Right lobe of liver (tissue), 6 donors: ENCODE measurements at places on chromosomes 13 and 19. TPM values are rescaled to one million over a fixed set of nuclear protein-coding genes. Genes with fewer than 3 reads are reported as not detected.

The IGFL3 gene
- not detected for total RNA-seq

The KIR3DL1 gene
- total RNA-seq: not detected

The CYP2A6 gene
- total RNA-seq: 92.6 TPM

DNA sequence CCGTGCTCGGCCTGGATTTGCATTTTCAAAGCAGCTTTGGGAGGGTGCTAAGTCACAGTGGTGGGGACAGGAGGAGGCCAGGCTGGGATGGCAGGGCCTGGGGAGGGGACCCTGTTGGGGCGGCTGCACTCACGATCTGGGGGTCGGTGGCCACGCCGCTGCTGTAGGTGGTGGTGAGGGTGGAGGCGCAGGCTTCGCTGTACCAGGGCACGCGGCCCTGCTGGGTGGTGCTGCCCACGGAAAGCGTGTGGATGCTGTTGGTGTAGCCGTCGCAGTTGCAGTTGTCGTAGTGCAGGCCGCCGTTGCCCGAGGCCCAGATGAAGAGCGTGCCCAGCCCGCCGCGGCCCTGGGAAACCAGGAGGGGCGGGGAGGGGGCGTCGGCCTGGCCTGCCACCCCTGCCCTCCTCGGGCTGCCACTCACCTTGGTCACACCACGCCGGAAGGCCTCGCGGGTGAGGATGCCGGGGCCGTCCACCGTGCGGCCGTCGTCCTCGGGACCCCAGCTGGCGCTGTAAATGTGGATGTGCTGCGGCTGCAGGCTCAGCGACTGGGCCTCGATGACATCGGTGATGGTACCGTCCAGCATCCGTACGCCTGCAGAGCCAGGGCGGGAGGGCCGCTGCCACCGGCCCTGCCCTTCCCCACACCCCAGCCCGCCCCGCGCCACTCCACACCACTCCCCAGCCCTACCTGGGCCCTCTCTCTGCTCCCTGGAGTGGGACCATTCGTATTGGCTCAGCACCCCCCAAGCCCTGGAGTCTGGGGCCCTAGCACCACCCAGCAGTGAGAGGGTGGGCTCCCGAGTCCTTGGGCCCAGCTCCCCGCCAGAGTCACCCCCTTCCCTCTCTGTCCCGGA is 3.2 kb downstream of the PCSK4 start:
- no peaks in the 10 kb centered on the region for H3K36me3 ChIP-seq
- no peaks in the 10 kb centered on the region for H3K27me3 ChIP-seq
- H3K4me3 ChIP-seq: no peak overlapping the region
- peaks cover 7% of the 10 kb centered on the region for H3K4me1 ChIP-seq

DNA sequence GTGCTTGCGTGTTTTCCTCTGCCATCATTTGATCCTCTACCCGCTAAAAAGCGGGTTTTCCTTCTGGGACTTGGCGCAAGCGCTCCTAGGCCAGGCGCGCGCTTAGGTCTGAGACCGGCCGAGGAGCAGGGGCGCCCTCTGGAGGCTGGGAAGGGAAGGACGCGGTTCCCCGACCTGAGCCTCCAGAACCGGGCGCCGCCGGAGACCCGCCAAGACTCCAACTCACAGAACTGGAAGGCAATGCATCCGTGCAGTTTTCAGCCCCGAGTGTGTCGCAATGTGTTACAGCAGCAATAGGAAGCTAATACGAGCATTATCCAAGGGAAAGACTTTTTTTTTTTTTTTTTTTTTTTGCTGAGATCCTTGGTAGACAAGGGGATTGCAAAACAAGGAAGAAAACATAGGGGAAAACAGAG is 190.9 kb downstream of the COL4A1 start:
- H3K4me1 ChIP-seq: no peaks in the 10 kb centered on the region
- peaks cover 9% of the 10 kb centered on the region for H3K27me3 ChIP-seq
- no peak overlapping the region for H3K4me3 ChIP-seq
- H3K27ac ChIP-seq: no peak overlapping the region

DNA sequence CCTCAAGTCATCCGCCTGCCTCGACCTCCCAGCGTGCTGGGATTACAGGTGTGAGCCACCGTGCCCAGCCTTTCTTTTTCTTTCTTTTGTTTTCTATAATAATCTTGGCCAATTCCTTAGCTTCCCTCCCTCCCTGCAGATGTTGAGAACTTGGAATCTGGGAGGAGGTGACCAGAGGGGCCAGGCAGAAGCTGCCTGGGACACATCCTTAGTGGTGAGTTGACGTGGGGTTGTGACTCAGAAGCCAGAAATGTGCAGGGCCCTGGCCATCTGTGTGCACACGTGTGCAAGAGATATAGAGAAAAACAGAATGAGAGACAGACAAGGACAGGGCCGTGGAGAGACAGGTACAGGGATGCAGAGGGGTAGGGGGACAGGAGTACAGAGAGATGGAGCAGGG is 154.3 kb downstream of the SIPA1L3 start:
- no peaks in the 10 kb centered on the region for H3K36me3 ChIP-seq
- H3K27ac ChIP-seq: no peak overlapping the region
- H3K27me3 ChIP-seq: no peaks in the 10 kb centered on the region
- H3K4me3 ChIP-seq: no peak overlapping the region

- H3K27ac ChIP-seq: no peak overlapping the region
- H3K4me1 ChIP-seq: no peaks in the 10 kb centered on the region
- H3K4me3 ChIP-seq: no peak overlapping the region
- DNase-seq: no peak
- no peaks in the 10 kb centered on the region for H3K36me3 ChIP-seq
Measured at GRCh38 chr13:85671336-85671735, 127.9 kb downstream of the SLITRK6 start.

GRCh38 chr19:33385956-33386355 is 12.4 kb downstream of the CEBPG start:
- H3K27ac ChIP-seq: no peak overlapping the region
- peaks cover 3% of the 10 kb centered on the region for H3K36me3 ChIP-seq
- H3K4me3 ChIP-seq: no peak overlapping the region
- peak; percentile 71 for DNase-seq

DNA sequence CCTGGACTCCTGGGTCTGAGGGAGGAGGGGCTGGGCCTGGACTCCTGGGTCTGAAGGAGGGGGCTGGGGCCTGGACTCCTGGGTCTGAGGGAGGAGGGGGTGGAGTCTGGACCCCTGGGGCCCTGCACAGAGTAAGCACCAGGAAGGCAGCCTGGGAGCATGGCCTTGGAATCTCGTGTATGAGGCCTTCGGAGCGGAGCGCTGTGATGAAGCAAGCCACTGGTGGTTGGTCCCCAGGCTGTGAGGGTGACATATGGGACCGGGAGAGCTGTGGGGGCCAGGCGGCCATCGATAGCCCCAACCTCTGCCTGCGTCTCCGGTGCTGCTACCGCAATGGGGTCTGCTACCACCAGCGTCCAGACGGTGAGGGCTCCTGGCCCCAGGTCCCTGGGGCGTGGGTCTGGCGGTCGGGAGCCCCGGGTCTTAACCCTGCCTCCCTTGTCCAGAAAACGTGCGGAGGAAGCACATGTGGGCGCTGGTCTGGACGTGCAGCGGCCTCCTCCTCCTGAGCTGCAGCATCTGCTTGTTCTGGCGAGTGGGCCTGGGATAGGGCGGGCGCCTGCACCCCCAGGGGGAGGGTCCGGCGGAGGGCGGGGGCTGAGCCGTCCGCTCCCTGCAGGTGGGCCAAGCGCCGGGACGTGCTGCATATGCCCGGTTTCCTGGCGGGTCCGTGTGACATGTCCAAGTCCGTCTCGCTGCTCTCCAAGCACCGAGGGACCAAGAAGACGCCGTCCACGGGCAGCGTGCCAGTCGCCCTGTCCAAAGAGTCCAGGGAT is 918 bp downstream of the TMEM190 start:
- H3K36me3 ChIP-seq: no peaks in the 10 kb centered on the region
- no peak overlapping the region for H3K27ac ChIP-seq
- DNase-seq: no peak
- H3K4me1 ChIP-seq: no peaks in the 10 kb centered on the region
- no peaks in the 10 kb centered on the region for H3K27me3 ChIP-seq

DNA sequence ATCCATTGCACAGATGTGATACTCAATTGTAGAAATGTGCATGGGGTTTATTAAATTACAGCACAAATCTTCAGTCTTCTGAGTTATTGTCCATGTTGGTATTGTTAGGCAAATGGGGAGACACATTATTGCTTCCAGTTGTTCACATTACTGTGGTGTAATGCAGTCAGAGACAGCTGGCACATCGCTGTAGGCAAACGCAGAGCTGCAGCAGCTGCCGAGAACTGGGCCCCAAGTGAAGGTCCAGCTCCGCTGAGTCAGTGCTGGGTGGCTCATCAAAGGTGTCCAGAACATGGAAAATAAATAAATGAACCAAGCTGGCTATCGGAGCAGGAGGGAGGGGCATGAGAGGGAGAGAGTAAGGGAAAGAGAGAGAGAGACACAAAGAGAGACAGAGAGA is 299.1 kb upstream of the OBI1 start:
- no peaks in the 10 kb centered on the region for H3K27me3 ChIP-seq
- no peaks in the 10 kb centered on the region for H3K36me3 ChIP-seq
- H3K4me3 ChIP-seq: no peak overlapping the region
- no peak overlapping the region for H3K27ac ChIP-seq
- no peaks in the 10 kb centered on the region for H3K4me1 ChIP-seq
